CD4-positive, alpha-beta T cell treated with Interferon gamma for 1 hour (primary cell): ENCODE measurements at places on chromosomes 16 and 17.

DNA sequence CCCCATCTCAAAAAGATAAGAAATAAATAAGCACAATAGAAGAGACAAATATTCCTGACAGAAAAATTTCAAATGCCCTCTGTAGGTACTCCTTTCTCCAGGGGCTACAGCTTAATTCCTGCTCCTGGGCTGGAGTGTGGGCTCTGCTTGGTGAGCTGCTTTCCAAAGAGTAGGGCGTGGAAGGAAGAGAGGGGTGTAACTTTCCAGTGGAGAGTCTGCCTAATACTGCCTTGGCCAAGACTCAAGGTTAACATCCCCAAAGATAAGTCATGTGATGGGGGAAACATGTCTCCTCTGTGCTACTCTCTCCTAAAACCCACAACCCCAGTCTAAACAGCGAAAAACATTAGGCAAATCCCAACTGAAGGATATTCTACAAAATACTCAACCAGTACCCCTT is 42.7 kb downstream of the TMC5 start:
- DNase-seq = no peak

DNA sequence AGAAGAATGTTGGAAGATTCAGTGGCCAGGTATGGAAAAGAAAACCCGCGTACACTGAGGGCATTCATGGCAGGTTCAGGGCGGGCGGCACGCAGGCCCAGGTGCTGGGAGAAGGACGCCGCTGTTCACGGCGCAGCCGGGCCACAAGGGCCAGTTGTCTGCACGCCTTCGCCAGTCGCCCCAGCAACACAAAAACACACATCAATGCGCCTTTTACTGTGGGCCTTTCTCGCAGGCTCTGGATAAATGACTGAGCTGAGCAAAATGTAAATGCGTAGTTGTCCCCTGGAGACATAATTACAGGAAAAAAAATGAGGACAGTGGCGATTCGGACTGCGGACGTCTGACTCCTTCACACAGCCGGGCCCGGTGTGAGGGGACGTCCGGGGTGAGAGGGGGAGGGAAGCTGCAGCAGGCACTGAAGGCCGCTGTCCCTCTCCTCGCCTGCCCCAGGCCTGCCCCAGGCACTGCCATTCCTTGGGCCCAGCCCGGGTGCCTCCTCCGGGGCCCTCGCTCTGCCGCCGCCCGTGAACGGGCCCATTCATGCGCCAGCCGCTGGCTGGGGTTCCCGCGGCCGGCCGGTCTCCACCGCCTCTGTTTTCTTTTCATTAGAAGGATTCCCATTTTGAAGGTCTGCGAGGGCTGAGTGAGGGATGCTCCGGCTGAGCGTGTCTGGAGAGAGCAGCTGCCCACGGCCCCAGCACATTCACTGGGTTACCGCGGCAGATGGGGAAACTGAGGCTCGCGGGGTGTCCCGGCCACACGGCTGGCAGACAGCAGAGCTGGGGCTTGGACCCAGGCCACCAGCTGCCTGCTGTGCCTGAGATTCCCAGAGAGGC is 6.5 kb upstream of the ZNF469 start:
- DNase-seq = no peak

GRCh38 chr17:20300436-20300934 is 166.9 kb downstream of the LGALS9B start:
- DNase-seq = no peak

DNA sequence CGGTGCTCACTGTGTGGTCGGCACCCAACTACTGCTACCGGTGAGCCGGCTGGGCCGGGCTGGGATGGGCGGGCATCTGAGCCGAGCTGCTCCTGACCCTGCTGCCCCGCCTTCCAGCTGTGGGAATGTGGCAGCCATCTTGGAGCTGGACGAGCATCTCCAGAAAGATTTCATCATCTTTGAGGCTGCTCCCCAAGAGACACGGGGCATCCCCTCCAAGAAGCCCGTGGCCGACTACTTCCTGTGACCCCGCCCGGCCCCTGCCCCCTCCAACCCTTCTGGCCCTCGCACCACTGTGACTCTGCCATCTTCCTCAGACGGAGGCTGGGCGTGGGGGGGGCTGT is 6.9 kb downstream of the TBX6 start:
- DNase-seq = no peak

DNA sequence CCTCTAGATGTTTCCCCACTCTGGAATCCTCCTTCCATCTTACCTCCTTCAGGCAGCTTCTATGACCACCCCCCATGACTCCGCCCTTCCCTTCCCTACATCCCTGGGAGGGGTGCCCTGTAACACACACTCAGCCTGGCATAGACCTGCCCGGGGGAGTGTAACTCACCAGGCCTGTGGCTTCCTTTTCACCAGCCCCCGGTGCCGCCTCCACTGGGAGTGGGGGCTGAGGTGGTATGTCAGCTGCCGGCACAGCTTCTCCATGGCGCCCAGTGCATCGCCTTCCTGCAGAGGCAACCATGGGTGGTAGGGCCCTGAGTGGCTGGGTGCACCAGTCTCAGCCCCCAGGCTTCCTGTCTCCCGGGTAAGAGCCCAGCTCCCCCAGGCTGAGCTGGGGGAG is 32.3 kb downstream of the TRPV2 start:
- no peak for DNase-seq

DNA sequence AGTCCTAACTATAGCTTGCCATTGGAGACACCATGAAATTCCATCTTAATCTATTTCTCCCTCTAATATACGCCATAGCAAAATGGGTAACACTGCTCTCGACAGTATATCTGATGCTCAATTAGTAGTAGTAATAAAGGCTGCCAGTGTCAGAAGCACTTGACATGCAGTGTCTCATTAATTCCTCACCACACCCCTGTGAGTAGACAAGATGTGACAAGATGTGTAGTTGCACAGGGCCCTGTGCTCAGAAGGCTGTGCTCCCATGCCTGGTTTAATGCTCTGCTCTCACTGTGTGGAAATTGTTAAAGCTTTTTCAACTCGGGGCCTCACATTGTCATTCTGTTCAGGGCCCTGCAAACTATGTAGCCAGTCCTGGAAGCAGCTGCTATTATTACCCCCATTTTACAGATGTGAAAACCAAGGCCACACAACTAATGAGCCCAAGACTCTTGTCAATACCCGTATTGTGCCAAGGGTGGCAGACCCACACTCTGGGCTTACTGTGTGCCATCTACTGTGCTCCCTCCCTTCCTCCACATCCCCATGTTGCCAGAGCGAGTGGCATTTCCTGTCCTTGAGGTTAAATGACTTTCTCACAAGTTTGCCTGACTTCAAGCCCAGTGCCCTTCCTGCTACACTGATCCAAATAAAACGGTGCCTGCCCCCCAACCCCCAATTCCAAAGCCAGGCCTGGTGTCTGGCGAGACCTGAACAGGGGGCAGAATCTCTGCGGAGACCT is 287.3 kb upstream of the CCL2 start:
- DNase-seq = no peak

GRCh38 chr17:49101054-49101534 is 31.5 kb upstream of the B4GALNT2 start:
- no peak for DNase-seq
